ENCODE measurements at places on chromosomes 16 and 17.

GRCh38 chr17:64972611-64973010 lies 53.3 kb upstream of the LRRC37A3 start:
- no peak for DNase-seq

GRCh38 chr17:65092262-65092661 lies 35.7 kb upstream of the GNA13 start:
- DNase-seq = no peak

DNA sequence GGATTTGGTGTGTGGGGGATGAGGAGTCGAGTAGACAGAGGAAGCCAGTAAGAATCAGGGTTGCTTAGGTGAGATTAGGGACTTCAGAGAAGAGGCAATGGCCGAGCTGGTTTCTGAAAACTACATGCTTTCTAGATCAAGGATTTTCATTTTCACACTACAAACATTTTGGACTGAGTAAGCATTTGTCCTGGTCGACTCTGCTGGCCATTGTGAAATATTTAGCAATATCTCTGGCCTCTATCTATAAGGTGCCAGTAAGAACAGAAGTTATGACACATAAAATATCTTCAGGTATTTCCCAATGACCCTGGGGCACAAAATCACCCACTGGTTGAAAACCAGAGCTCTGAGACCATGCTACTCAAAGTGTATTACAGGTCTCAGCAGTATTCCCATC lies 1275.1 kb upstream of the CDH8 start:
- DNase-seq = no peak

- no peak for DNase-seq
Observed at GRCh38 chr17:28468781-28469180, 4.7 kb upstream of the SLC13A2 start.

- DNase-seq = no peak
Observed at GRCh38 chr16:26605626-26606271, 461.0 kb upstream of the C16orf82 start.

- DNase-seq = no peak
Observed at GRCh38 chr17:74900208-74900607, 6.8 kb upstream of the FADS6 start.

GRCh38 chr16:55179852-55180585 lies 144.0 kb upstream of the IRX6 start:
- no peak for DNase-seq

DNA sequence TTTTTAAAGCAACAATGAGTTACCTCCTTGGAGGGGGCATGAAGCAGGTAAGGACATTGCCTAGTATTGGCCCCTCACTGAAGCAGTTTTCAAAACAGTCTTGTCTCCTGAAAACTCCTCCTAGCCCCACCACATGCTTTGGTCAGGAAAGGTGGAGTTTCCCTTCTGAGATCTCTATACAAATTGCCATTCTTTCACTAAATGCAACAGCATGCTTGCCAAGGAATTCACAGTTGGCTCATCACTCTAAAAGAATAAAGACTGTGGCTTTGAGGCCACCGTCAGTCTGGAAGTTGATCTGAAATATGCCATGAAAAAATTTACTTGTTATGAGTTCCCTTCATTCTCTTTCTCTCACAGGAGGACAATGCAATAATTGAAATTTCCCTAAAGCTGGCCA lies 4.2 kb downstream of the TTC19 start:
- no peak for DNase-seq

DNA sequence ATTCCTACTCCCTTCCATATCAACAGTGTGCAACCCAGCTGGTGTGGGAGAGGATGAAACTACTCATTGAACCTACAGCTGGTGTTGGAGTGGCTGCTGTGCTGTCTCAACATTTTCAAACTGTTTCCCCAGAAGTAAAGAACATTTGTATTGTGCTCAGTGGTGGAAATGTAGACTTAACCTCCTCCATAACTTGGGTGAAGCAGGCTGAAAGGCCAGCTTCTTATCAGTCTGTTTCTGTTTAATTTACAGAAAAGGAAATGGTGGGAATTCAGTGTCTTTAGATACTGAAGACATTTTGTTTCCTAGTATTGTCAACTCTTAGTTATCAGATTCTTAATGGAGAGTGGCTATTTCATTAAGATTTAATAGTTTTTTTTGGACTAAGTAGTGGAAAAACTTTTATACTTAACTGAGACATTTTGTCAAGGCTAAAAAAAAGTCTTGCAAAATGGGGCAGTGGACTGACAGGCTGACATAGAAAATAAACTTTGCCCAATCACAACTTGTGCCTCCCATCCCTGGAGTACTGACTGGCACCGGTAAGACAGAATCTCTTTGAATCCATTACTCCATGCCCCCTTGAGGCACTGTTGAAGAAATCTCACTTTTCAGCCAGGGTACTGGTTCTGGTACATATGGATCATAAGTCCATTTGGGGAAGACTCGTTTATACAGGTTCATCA lies 12.5 kb downstream of the TSR1 start:
- DNase-seq = no peak

GRCh38 chr17:82285141-82285540 lies 11.6 kb upstream of the CSNK1D start:
- no peak for DNase-seq

- DNase-seq = peak; percentile 99
Observed at GRCh38 chr17:50209472-50210239, 8.2 kb upstream of the COL1A1 start.

DNA sequence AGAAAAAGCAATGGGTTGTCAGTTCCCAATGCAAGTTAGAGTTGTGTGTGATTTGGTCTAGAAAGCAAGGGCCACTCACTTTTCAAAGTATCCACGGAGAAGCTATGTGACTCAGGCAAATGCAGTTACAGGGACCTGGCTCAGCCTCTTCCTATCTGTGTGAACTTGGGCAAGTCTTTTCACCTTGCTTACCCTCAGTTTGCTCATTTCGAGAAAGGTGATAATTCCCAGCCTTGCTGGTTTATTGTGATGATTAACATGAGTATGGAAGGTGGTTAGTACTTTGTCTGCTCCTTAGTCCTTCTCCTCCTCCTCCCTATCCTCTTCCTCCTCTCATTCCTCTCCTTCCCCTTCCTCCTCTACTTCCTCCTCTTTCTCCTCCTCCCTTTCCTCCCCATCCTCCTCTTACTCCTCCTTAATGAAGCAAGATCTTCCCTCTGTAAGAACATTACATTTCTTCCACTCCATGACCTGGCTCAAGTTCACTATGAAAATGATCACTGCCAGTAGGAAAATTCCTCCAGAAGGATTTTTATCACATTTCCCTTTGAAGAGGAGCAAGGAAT lies 204.0 kb downstream of the GRIN2A start:
- no peak for DNase-seq

DNA sequence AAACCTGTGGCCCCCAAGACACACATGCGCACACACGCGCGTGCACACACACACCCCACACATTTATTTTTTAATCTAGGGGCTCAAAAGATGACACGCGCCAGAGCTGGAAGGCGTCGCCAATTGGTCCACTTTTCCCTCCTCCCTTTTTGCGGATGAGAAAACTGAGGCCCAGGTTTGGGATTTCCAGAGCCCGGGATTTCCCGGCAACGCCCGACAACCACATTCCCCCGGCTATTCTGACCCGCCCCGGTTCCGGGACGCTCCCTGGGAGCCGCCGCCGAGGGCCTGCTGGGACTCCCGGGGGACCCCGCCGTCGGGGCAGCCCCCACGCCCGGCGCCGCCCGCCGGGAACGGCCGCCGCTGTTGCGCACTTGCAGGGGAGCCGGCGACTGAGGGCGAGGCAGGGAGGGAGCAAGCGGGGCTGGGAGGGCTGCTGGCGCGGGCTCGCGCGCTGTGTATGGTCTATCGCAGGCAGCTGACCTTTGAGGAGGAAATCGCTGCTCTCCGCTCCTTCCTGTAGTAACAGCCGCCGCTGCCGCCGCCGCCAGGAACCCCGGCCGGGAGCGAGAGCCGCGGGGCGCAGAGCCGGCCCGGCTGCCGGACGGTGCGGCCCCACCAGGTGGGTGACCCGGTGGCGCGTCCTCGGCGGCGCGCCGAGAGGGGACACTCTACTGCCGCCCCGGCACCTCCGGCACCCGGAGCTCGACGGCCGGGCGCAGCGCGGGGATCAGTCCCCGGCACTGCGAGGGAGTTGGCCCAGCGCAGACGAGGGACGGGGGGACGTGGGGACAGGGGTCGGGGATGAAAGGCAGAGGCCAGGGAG lies at the start of gene STAT5A:
Gene STAT5A, plus strand, starts transcription at position 522 of the 826 bp plus-strand sequence. CDS start 914 bp downstream, outside the sequence.
- DNase-seq = no peak

DNA sequence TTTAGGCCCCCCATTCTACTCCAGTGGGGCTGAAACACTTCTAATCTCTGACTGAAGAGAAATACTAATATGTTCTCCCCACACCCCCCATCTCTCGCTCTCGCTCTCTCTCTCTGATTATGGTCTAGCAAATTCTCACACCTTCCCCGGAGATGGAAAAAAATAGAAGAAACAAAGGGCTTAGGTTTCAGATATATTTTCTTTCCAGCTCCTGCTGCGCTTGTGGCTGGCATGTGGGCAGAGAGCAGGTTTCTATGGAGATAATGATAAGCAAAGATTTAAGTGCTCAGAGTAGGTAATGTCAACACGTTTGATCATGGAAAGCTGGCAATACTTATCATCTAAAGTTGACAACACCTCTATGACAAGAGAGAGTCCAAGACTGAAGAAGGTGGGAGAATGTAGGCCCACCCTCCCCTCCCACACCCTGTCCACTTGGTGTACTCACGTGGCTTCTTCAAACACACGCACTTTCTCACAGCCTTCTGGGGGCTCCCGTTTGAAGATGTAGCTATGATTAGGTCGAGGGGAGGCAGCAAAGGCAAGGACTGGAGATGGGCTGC lies 8.0 kb upstream of the SLC35B1 start:
- DNase-seq = no peak

GRCh38 chr16:71894229-71894920 lies 956 bp upstream of the IST1 start:
- no peak for DNase-seq

DNA sequence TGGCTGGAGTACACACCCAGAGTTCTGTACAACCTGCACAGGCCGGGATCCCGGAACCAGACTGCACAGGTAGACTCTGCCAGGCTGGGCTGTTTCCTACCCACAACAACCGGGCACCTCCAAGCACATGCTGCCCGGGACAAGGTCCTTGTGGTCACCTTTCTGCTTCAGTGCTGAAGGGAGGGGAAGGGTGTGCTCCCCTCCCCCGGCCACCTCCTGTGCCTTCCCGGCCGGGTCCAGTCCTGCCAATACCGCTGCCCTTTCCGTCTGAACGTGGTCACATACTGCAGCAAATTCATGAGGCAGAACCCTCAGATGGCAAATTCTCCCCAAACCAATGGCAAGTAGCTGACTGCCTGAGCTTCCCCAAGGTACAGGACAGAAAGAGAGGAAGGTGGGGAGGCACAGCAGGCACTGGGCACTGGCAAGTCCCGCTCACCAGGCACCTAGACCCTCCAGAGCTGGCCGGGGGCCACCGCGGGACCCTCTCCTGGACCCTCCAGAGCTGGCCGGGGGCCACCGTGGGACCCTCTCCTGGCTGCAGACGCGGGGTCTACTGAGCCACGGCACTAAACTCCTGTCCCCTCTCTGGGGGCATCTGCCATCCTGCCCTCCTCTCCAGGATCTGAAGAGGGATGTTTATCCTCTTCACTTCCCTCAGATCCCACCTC lies 22.8 kb downstream of the SLC43A2 start:
- DNase-seq = no peak

DNA sequence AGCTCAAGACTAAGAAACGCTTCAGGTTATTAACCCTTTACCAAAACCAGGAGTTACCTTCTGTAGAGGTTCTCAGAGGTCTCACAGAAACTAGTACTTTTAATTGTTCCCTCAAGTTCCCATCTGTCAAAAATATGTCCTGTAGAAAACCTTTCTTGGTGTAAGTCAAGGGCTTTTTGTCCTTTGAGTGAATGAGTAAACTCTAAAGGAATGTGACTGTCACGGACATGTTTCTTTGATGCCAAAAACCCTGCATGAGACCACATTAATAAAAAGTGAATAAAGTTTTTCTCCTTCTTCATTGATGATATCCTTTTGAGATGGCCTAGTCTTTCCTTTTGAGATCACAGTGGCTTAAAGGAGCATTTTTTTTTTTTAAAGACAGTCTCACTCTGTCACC lies 102.9 kb downstream of the NLK start:
- DNase-seq = no peak

Measured in AG04449 (cell line).